Activated T-cell treated with anti-CD3 and anti-CD28 coated beads, Interleukin-2, amount 50 U/mL, for 48 hours (primary cell): ENCODE measurements at places on chromosomes 11 and 22.

- no peak for DNase-seq
Measured at GRCh38 chr22:47600281-47600680, 837.8 kb downstream of the TBC1D22A start.

DNA sequence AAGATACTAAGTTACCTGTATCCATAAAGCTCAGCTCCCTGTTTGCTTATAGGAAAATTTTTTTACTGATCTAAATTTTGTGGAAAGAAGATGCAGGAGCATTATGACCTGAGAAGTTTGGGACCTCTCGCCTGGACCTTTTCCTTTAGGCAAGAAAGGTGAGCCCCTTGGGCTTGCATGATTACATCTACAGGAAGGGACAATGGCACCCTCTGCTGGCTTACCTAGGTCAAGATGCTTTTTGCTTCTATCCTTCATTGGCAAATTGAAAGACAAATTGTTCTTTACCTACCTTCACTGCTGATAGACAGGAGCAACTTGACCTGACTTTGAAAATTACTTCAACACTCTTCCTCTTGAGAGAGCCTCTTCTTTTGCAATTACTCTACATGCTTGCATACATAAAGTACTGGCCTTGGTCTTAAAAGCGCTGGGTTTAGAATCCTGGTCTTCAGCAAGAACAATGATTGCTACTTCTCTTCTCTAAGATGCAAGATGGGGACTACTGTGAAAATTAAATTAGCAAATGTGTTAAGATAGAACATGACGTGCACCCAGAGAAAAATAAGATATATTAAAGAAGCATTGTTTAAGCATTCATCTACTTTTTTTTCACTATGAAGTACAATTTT lies 147.2 kb downstream of the TRPC6 start:
- DNase-seq: no peak

DNA sequence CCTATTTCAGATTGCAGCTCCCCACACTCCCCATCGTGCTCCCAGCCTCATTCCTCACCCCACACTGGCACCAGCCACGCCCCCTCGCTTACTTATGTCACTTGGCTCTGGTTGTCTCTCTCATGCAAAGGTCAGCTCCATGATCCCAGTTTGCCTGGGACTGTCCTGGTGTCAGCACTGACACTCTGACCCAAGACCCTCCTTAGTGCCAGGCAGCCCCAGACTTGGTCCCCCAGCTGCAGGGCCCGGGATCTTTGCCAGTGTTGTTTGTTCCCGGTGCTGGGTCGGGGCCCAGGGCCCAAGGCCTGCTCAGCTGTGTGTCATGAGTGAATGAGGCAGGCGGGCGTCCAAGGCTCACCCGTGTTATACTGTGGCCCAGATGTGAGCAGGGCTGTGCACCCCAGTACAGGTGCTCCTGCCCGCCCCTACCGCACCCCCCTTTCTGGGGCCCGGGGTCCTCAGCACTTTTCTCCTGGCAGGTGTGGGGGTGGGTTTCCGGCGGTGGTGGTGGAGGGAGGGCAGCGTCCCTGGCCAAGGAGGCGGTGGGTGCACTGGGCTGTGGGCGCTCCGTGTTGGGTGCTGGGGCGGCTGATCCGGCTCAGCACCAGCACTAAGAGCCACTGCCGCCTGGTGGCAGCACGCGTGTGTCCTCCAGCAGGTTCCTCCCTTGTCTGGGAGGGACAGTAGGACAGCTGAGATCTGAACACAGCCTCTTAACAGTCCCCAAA lies 19.5 kb downstream of the IL17REL start:
- peak; percentile 84 for DNase-seq

- no peak for DNase-seq
Measured at GRCh38 chr22:21972806-21973205, 9.8 kb downstream of the TOP3B start.

- no peak for DNase-seq
Measured at GRCh38 chr22:38148245-38148644, 33.4 kb downstream of the PLA2G6 start.
